ENCODE measurements at places on chromosomes 12 and 14. TPM values are rescaled to one million over a fixed set of nuclear protein-coding genes. Genes with fewer than 3 reads are reported as not detected.

GRCh38 chr12:57418255-57418654 is 12.6 kb downstream of the R3HDM2 start:
- no peak for DNase-seq
- no peaks in the 10 kb centered on the region for H3K27me3 ChIP-seq
- peaks cover 27% of the 10 kb centered on the region for H3K36me3 ChIP-seq

DNA sequence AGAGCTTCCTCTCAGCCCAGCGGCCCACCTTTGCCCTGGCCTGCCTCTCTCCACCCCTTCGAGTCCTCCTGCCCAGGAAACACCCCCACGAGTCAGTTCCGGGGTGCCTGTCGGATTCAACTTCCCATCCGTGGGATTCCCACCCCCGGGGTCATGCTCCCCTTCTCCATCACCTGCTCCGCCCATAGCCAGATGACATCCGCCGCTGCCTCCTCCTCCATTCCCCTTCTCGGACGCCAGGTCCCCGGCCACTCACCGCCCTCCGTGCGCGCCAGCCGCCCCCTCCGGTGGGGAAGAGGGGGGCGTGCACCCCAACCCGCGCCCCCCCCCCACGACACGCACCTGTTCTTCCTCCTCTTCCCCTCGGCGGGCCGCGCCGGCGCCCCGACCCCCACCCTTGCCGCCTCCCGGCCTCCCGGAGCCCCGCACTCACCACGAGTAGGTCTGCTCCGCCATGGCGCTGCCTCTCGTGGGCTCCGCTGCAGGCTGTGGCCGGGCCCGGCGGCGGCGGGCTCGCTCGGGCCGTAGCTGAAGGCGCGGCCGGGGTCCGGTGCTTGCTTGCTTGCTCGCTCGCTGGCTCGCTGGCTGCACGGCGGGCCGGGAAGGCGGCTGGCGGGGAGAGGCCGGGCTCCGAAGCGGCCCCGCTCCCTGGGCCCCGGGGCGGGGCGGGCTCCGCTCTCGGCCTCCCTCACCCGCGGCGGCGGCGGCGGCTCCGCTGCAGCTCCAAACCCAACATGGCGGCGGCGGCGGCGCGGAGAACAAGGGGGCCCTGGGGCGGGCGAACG is 554 bp downstream of the SPPL3 start:
- no peaks in the 10 kb centered on the region for H3K27me3 ChIP-seq
- H3K36me3 ChIP-seq = peaks cover 15% of the 10 kb centered on the region
- H3K4me3 ChIP-seq = peak overlapping the region; percentile 97
- DNase-seq = peak; percentile 60
- H3K27ac ChIP-seq = peak overlapping the region; percentile 86

- no peaks in the 10 kb centered on the region for H3K36me3 ChIP-seq
- peaks cover 15% of the 10 kb centered on the region for H3K4me1 ChIP-seq
- peaks cover 52% of the 10 kb centered on the region for H3K27me3 ChIP-seq
- H3K4me3 ChIP-seq = no peak overlapping the region
These were observed 34.2 kb downstream of the BICD1 start for GRCh38 chr12:32140877-32141276.

- no peaks in the 10 kb centered on the region for H3K27me3 ChIP-seq
- no peak overlapping the region for H3K27ac ChIP-seq
- no peak for DNase-seq
- no peak overlapping the region for H3K4me3 ChIP-seq
These were observed 260.5 kb downstream of the RAD51B start for GRCh38 chr14:68079941-68080697.

GRCh38 chr14:95261616-95262510 is 57.8 kb downstream of the CLMN start:
- H3K27me3 ChIP-seq = peaks cover 2% of the 10 kb centered on the region
- H3K36me3 ChIP-seq = no peaks in the 10 kb centered on the region
- no peak for DNase-seq
- peaks cover 29% of the 10 kb centered on the region for H3K4me1 ChIP-seq
- no peak overlapping the region for H3K4me3 ChIP-seq

- no peak for DNase-seq
- peaks cover 6% of the 10 kb centered on the region for H3K4me1 ChIP-seq
- no peak overlapping the region for H3K4me3 ChIP-seq
These were observed 218.1 kb upstream of the HMGA2 start for GRCh38 chr12:65606008-65606766.

- no peaks in the 10 kb centered on the region for H3K4me1 ChIP-seq
- no peak overlapping the region for H3K27ac ChIP-seq
- H3K4me3 ChIP-seq = no peak overlapping the region
- no peaks in the 10 kb centered on the region for H3K27me3 ChIP-seq
These were observed 262.4 kb upstream of the PDE3A start for GRCh38 chr12:20105943-20106342.

GRCh38 chr14:70700955-70701585 is 59.4 kb downstream of the TTC9 start:
- no peak for DNase-seq
- no peak overlapping the region for H3K4me3 ChIP-seq
- H3K27me3 ChIP-seq = peaks cover 25% of the 10 kb centered on the region
- H3K4me1 ChIP-seq = no peaks in the 10 kb centered on the region
- H3K27ac ChIP-seq = no peak overlapping the region

GRCh38 chr12:45611061-45611460 is 118.4 kb upstream of the ARID2 start:
- no peak overlapping the region for H3K27ac ChIP-seq
- no peak for DNase-seq
- peaks cover 18% of the 10 kb centered on the region for H3K27me3 ChIP-seq
- peaks cover 8% of the 10 kb centered on the region for H3K4me1 ChIP-seq

- H3K4me1 ChIP-seq = peaks cover 8% of the 10 kb centered on the region
- peaks cover 15% of the 10 kb centered on the region for H3K27me3 ChIP-seq
- no peak overlapping the region for H3K4me3 ChIP-seq
- no peaks in the 10 kb centered on the region for H3K36me3 ChIP-seq
- no peak for DNase-seq
These were observed 15.3 kb downstream of the PELI2 start for GRCh38 chr14:56133547-56133946.

- no peaks in the 10 kb centered on the region for H3K27me3 ChIP-seq
- H3K4me3 ChIP-seq = no peak overlapping the region
- peaks cover 5% of the 10 kb centered on the region for H3K36me3 ChIP-seq
- H3K27ac ChIP-seq = peak overlapping the region; percentile 67
- no peak for DNase-seq
These were observed 60.9 kb downstream of the MYF5 start for GRCh38 chr12:80777587-80777986.

GRCh38 chr12:106753526-106753925 is 21.0 kb upstream of the RIC8B start:
- no peak overlapping the region for H3K4me3 ChIP-seq
- H3K27ac ChIP-seq = peak overlapping the region; percentile 50
- peaks cover 16% of the 10 kb centered on the region for H3K4me1 ChIP-seq
- H3K36me3 ChIP-seq = peaks cover 2% of the 10 kb centered on the region

DNA sequence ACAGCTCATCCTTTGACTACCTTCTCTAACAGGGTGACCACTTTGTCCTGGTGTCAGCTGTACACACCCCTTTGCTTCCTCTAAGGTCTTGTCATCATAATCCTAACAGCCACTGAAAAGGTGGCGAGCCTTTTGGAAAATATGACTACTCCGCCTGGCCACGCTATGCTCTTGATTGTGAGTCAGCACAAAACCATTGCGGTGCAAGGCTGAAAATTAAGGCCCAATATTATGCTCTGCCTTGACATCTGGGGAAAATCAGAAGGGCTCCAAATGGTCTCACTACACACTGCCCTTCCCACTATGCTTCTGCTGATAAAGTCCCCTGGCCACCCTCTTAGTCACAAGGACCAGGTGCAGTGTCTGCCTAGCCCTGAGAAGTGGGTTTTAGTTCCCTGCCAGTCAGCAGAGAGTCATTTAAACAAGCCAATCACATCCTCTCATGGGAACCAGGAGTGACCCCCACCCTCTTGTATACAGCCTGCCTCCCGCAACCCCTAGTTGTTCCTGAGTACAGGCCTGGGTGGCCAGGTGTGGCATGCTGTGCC is 34.3 kb downstream of the FGD6 start:
- no peaks in the 10 kb centered on the region for H3K4me1 ChIP-seq
- H3K4me3 ChIP-seq = no peak overlapping the region
- H3K27ac ChIP-seq = no peak overlapping the region
- peaks cover 1% of the 10 kb centered on the region for H3K27me3 ChIP-seq

- H3K4me3 ChIP-seq = no peak overlapping the region
- H3K4me1 ChIP-seq = no peaks in the 10 kb centered on the region
- H3K36me3 ChIP-seq = no peaks in the 10 kb centered on the region
These were observed 59.0 kb downstream of the PAX9 start for GRCh38 chr14:36720657-36721056.

- peaks cover 30% of the 10 kb centered on the region for H3K36me3 ChIP-seq
- DNase-seq = peak; percentile 48
- H3K4me3 ChIP-seq = peak within 1 kb of the TSS; percentile 97
These were observed at the start of gene CCNB1IP1 for GRCh38 chr14:20332788-20333493. Gene CCNB1IP1 (minus strand): TSS chr14:20333279. CDS start chr14:20316523, 16,756 bp downstream.

- H3K4me1 ChIP-seq = no peaks in the 10 kb centered on the region
- no peak overlapping the region for H3K4me3 ChIP-seq
- H3K27me3 ChIP-seq = no peaks in the 10 kb centered on the region
- no peaks in the 10 kb centered on the region for H3K36me3 ChIP-seq
These were observed 13.2 kb downstream of the HEBP1 start for GRCh38 chr12:12986775-12987331.

- H3K36me3 ChIP-seq = no peaks in the 10 kb centered on the region
- no peak overlapping the region for H3K4me3 ChIP-seq
- DNase-seq = no peak
- H3K27ac ChIP-seq = no peak overlapping the region
- peaks cover 2% of the 10 kb centered on the region for H3K27me3 ChIP-seq
These were observed 199.0 kb upstream of the ATP2B1 start for GRCh38 chr12:89907659-89908058.

DNA sequence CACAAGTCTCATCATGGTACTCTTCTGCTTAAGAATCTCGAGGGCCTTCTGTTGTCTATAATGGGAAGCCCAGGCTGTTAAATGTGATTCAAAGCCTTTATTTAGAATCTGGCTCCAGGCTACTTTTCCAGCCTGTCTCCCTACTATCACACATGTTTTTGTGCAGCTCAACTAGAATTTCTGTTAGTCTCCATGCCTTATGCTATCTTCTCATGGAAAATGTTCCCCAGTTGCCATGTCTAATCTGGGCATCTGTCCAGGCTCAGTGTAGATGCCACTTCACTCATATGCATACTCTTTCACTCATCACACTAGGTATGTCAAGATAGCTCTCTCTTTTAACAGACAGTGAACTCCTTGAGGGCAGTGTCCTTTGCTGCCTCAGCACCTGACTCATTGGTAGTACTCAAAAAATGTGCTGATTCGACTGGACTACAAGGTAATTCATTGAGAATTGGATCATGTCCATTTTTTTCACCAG is 145.3 kb downstream of the TTLL5 start:
- no peak overlapping the region for H3K27ac ChIP-seq
- H3K27me3 ChIP-seq = no peaks in the 10 kb centered on the region
- no peaks in the 10 kb centered on the region for H3K4me1 ChIP-seq
- H3K4me3 ChIP-seq = no peak overlapping the region

DNA sequence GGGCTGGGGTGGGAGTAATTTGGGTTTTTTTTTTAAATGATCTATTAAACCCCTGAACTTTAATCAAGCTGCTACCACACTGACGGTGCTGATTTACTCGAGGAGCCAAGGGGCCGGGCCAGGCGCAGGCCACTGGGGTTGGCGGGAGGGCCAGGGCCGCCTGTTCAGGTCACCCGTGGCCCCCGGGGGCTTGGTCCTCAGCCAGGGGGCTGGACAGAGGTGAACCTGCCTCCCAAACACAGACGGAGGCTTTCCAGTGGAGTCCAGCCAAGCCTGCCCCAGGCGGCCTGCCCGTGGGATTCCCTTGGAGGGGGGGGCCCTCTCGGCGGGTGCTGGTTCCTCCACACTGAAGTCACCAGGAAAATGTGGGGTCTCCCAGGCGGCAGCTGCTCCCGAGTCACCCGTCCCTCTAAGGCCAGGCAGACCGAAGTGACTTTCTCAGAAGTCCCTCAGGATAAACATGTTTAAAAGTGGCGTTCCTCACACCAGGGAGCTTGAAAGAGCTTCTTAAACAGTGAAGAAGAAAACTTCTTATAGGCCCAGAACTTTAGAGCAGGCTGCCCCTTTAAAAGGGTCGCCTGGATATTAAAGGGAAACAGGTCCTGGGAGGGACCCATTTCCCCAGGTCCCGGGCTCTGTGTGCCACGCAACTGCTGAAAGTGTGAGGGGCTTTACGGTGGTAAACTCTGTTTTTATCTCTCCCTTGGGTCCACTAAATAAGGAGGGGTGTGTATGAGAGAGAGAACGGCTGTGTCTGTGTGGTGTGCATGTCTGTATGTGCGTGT is 167.2 kb upstream of the GSC start:
- H3K27ac ChIP-seq = no peak overlapping the region
- no peaks in the 10 kb centered on the region for H3K4me1 ChIP-seq
- H3K4me3 ChIP-seq = no peak overlapping the region
- no peak for DNase-seq
- H3K36me3 ChIP-seq = no peaks in the 10 kb centered on the region
- H3K27me3 ChIP-seq = no peaks in the 10 kb centered on the region

DNA sequence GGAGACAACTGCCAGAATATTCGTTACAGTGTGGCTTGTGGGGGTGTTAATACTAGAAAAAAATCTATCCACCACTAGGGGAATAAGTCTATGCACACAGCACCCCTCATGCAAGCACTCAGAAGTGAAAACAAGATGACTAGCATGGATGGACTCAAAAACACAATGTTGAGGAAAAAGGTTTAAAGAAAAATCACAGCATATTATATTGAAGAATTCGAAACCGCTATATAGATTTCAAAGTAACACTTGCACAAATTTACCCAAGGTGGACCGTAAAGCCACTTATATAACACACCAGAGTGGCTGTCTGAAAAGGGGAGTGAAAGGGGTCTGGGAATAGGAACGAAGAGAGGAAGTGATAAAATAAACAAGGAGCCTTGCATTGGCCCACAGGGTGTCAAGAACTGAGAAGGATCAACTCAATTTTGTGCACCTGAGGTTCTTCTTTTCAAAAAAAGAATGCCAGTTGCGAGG is 544 bp downstream of the ABCD4 start:
- peaks cover 14% of the 10 kb centered on the region for H3K4me1 ChIP-seq
- peaks cover 19% of the 10 kb centered on the region for H3K36me3 ChIP-seq
- peak overlapping the region; percentile 95 for H3K27ac ChIP-seq
- no peak for DNase-seq
- peak overlapping the region; percentile 98 for H3K4me3 ChIP-seq

Gene PAN2
- 28.7 TPM for total RNA-seq

Gene TBX5
- total RNA-seq = not detected

Gene ANO4
- not detected for total RNA-seq

Gene MAP3K9
- 5.5 TPM for total RNA-seq

Gene LDHB
- 1,305 TPM for total RNA-seq

Gene TMEM117
- 1.3 TPM for total RNA-seq

Gene SOAT2
- total RNA-seq = not detected

Gene RIN3
- 21.1 TPM for total RNA-seq

Gene ACOT2
- total RNA-seq = 10.1 TPM

Gene TCL1B
- not detected for total RNA-seq

Gene RASSF9
- total RNA-seq = not detected

All from activated T-helper 2 cell treated with anti-CD3 and anti-CD28 coated beads, Interferon-gamma antibody, Interleukin-2, Interleukin-4, amounts not matched to agents 10 μg/mL and 5 μg/mL and 100 μg/mL, durations not matched to agents 14 hours and 24 hours and 36 hours (primary cell).